ENCODE measurements at places on chromosomes 5 and 9.

DNA sequence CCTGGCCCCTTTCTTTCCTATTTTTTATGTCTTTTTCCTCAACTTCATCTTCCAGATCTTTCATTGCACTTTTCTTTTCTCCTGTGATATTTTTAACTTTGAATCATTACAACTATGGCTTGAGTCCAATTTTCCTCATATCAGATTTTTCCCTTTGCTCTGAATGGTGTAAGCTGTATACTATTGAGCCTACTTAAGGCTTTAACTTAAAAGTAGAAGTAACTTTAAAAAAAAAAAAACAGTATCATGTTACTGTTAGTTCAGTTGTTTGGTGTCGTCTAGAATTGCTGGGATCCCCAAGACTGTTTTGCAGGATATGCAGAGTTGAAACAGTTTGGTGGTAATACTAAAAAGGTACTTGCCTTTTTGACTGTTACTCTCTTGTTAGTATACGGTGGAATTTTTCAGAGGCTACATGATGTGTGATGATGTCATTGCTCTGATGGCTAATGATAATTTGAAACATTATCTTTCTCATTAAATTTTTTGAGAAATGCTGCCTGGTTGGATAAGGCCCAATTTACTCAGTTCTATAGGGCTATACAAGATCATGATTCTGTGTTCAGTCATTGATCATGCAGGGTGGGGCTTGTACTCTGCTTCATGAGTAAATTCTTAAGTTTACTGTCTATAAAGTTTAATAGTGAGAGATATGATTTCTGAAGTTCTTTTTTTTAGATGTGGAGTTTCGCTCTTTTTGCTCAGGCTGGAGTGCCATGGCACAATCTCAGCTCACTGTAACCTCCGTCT is 8.8 kb downstream of the NAA35 start:
- DNase-seq, result no peak

DNA sequence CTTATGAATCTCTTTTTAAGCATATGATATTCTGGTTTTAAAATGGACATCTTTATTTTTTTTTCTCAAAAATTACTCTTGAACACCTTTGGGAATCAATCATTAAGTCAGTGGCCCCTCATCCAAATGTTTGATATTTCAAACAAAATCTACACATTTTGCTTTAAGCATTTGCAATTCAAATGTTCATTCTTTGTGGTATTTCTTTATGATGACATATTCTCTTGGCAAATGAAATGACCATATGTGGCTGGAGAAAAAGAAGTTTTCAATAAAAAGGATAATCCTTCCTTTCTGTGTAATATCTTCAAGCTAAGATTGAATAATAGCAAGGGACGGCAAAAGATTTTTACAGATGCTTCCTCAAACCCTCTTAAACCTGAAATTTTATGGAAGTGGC is 420.8 kb downstream of the MTRR start:
- DNase-seq, result no peak

GRCh38 chr5:179794575-179794974 is 789 bp downstream of the LTC4S start:
- DNase-seq, result no peak

GRCh38 chr5:127492854-127493738 is 24.3 kb upstream of the PRRC1 start:
- peak; percentile 73 for DNase-seq

- no peak for DNase-seq
Observed at GRCh38 chr9:125763394-125763801, 16.2 kb downstream of the PBX3 start.

GRCh38 chr5:66945389-66946349 is 250.9 kb downstream of the CD180 start:
- no peak for DNase-seq

GRCh38 chr5:115948091-115948534 is 14.2 kb upstream of the LVRN start:
- DNase-seq, result no peak

- DNase-seq, result no peak
Observed at GRCh38 chr9:101027236-101027635, 1.3 kb upstream of the PLPPR1 start.

- no peak for DNase-seq
Observed at GRCh38 chr5:138569782-138570181, 5.4 kb downstream of the HSPA9 start.

DNA sequence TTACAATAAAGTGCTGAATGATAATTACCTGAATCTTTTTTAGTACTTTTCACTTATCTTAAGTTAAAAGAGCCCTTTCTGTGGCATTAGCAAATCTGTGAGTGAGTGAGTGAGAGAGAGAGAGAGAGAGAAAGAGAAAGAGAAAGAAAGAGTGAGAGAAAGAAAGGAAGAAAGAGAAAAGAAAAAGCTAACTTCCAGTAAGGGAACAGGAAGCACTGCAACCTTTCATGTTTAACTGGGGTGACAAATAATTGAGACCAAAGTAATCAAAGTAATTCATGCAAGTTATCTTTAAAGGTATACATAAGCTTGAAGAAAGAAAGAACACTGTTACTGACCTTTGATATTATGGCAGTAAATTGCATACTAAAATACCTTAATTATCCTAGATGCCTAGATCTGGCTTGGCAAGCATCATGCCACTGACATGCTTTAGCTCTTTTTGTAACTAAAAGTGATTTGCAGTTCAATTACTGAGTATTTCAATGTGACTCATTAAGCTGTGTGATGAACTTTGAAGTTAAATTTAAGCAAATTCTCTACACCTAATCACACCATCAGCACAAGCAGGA is 21.7 kb downstream of the FEM1C start:
- no peak for DNase-seq

DNA sequence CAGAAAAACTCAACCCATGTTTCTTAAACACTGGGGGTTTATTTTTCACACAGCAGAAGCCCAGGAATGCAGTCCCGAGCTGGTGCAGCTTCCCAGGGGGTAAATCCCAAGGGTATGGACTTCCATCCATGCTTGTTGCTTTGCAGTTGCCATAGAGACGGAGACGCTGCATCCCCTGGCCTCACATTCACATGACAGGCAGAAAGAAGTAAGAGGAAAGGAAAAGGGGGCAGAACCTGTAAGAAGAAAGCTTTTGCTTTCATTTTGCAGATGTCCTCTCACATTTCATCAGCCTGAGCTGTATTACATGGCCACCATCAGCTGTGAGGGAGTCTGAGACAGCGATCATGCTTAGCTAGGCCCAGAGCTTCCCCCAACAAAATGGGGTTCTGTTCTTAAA is 321.0 kb downstream of the AGTPBP1 start:
- DNase-seq, result no peak

- no peak for DNase-seq
Observed at GRCh38 chr9:122609804-122610203, 4.7 kb upstream of the OR1Q1 start.

DNA sequence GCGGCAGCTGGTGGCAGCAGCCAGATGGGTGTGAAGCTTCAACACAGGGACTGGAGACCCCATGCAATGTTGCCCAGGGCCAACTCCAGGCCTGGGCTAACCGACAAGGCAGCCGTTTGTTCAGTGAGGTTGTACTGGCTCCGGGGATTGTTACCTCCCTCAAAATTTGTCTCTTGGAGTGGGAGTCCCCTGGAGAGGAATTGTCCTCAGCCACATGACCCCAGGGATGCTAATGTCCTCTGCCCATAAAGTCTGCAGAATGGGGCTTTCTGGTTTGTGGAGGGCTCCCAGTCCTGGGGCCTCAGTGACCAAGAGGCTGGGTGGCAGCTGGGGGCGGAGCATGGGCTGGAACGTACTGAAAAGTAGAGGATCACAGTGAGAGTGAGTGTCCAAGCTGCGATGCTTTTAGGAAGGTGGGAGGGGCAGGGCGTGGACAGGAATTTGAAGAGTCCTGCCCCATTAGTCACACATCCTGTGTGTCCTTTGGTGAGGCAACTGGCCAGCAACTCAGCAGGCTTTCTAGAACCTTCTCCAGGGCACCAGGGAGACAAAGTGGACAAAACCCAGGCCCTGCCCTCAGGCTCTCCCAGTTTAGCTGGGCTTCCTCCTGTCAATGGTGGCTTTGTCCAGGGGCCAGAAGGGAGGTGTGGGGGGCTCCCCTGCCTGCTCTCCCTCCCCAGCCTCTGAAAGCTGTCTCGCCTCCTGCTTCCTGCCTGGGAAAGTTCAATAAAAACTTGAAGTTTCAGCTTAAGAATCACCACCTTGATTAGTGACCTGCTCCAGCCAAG is 114.0 kb downstream of the NSG2 start:
- DNase-seq, result no peak

- no peak for DNase-seq
Observed at GRCh38 chr5:149433524-149434131, 54.5 kb upstream of the IL17B start.

GRCh38 chr9:3508521-3509291 is 17.1 kb downstream of the RFX3 start:
- DNase-seq, result peak; percentile 68

- DNase-seq, result peak; percentile 21
Observed at GRCh38 chr5:127011961-127012644, 18.3 kb downstream of the MARCHF3 start.

- DNase-seq, result no peak
Observed at GRCh38 chr5:115291397-115291796, 5.1 kb downstream of the CCDC112 start.

DNA sequence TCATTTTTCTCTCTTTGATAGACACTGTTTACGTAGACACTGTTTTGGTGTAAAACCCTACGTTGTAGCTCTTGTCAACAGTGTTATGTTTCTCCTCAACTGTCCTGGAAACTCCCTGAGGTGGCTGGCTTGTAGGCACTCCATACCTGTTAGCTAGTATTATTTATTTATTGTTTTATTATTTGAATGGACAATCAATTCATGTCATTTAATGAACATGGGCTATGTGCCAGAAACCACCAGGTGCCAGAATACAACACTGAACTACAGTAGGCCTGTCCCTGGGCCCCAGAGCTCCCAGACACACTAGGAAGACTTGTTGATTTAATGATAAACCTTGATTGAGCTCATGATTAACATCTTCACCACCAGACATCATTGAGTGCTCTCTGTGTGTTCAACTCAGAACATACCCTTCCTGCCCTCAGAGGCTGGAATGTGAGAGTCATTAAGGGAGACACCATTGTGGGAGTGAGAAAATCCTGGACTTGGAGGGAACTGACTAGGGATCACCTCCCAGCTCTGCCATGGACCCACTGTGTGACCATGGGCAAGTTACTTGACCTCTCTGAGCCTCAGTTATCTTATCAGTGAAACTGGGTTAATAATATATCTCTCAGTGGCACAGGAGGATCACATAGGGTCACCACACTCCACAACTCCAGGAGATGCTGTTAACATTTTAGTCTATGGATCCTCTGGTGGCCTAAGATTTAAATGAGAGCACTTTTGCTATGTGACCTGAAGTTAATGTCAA is 19.2 kb downstream of the IRF1 start:
- DNase-seq, result no peak

- DNase-seq, result no peak
Observed at GRCh38 chr5:112637343-112637742, 100.3 kb upstream of the APC start.

DNA sequence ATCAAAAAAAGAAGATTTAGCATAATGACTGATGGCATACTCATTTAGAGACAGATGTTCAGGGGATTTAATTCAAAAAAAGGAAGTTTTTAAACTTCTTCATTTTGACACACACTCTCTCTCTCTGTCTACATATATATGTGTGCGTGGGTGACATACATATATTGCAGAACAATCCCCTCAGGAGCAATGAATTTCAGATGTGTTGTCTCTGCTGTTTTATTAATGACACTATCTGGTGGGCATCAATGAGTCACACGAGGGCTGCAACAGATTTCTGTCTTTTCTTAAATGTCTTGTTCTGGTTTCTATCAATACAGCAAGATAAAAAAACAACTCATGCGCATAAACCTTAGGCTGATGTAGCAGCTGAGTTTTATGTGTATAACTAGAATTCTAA is 123.5 kb upstream of the SLCO6A1 start:
- no peak for DNase-seq

DNA sequence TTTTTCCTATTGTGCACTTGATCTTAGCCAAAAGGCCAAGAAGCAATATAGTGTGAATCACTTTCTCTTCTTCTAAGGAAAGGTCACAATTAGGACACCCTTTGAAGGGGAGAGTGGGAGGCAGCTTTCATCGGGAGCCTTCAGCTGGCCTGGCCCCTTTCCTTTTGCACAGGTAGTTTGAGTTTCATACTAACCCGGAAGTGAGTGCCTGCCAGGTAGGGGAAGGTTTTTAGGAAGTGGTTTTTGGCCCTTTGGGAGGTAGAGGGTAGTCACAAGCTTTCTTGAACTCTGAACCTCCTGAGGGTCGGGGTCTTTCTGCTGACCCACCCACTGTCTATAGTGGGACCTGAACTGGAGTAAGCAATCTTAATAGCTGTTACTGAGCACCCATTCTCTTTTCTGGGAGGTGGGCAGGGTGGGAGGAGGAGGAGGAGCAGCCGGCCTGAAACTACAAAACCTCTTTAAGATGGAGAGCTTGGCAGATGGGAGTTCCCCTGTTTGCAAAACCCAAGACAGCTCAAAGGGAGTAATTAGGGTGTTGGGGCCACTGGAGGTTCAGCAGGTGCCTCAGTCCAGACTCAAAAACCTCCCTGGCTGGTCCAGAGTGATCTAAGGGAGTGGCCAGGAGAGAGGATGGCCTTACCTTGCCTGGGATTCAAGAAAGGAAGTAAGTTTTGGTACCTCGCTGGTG is 6.0 kb downstream of the LARP1 start:
- no peak for DNase-seq

- no peak for DNase-seq
Observed at GRCh38 chr9:77945798-77946197, 85.8 kb downstream of the GNAQ start.

- DNase-seq, result no peak
Observed at GRCh38 chr5:127064253-127064840, 9.0 kb downstream of the C5orf63 start.

DNA sequence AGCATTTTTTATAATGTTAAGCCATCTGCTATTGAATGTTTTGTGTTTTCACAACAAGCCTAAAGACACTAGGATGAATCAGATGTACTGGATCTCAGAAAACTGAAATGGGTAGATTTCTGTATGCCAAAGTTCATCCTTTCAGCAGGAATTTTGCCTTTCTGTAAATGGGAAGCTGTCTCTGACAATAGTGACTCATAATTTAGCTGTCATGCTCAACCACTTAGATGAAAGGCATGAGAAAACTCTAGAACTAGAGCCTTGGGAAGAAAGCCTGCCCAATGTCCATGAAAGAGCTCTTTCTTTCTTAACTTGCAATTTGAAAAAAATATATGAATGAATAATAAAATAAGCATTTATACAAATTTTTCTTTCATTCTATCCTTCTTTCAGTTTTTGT is 616.0 kb upstream of the EDIL3 start:
- no peak for DNase-seq

All from NAMALWA (cell line).